Stimulated activated CD4-positive, alpha-beta T cell treated with anti-CD3 and anti-CD28 coated beads, Interleukin-12 subunit alpha, Interleukin-12 subunit beta, amount 100 ng/mL, for 24 hours (primary cell): ENCODE measurements at places on chromosomes 3 and 15.

DNA sequence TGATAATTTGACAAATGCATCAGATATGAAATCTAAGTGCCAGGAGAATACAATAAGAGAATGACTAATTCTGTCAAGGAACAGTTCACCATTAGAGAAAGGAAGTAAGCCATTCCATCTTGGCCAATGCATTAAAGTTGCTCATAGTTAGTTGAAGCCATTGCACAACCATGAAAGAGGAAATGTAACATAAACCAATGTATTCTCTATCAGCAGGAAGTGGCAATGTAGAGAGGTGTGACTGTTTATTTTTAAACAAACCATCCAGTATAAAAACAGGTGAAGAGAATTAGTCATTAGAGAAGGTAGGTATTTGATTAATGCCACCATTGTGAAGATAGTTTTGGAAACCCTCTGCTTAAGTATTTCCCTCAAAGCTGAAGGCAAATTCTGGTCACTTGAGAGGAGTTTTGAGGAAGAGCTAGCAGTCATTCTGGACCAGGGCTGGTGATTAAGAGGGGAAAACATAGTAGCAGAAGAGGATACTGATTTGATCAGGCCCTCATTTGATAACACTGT is 10.7 kb upstream of the ANXA2 start:
- no peak for DNase-seq

- DNase-seq, result no peak
These were observed 10.4 kb downstream of the ATP2B2 start for GRCh38 chr3:10495003-10495402.

- DNase-seq, result peak; percentile 25
These were observed at the start of gene CCR2 for GRCh38 chr3:46353647-46354410. TSS of gene CCR2 (plus strand) at chr3:46354111. CDS start at chr3:46357528, 3,417 bp downstream.

DNA sequence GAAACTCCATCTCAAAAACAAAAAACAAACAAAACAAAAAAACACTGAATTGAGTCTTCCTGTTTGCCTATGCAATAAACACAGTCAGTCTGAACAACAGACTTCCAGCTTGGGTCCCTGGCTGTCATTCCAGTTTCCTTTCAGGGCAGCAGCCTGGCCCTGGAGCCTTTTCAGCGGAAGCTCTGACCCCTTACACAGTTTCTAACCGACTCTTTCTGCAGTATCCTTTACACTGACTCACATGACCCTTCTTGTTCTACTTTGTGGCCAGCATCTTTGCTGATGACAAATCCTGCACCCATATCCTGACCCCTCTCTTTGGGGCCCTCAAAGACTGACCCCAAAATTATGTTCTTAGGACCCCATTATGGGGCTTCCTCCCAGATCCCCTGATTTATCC is 38.3 kb upstream of the INO80 start:
- DNase-seq, result no peak

GRCh38 chr15:64247535-64247905 is 84.7 kb upstream of the PPIB start:
- no peak for DNase-seq

GRCh38 chr15:38535491-38536200 is 29.0 kb downstream of the RASGRP1 start:
- DNase-seq, result no peak

DNA sequence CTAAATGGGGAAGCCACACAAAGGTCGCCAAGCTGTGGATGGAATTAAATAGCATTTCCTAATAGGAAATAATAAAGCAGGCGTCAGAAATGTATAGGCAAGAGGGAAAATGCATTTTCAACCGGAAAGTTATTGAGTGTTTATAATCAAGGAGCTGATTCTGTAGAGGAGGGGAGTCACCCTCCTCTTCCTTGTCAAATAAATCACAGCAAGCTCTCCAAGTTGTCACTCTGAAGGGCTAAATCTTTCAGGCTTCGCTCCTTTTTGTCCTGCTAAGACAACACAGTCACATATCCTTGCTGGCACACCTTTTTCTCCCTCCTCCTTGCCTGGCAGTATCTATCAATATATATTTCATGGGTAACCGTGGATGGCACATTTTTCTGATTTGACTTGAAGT is 338.4 kb downstream of the SATB1 start:
- DNase-seq, result no peak

- peak; percentile 35 for DNase-seq
These were observed 1.1 kb upstream of the EPHA6 start for GRCh38 chr3:96813134-96813819.

GRCh38 chr15:38038659-38039442 is 104.4 kb downstream of the TMCO5A start:
- DNase-seq, result no peak

DNA sequence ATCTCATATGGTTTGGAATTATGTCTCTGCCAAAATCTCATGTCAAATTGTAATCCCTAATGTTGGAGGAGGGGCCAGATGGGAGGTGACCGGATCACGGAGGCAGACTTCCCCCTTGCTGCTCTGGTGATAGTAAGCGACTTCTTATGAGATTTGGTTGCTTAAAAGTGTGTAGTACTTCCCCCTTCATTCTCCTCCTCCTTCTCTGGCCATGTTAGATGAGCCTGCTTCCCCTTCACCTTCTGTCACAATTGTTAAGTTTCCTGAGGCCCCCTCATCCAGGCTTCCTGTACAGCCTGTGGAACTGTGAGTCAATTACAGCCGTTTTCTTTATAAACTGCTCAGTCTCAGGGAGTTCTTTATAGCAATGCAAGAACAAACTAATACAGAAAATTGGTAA is 51.1 kb downstream of the NEDD4 start:
- no peak for DNase-seq

GRCh38 chr3:49803465-49804140 is 542 bp downstream of the INKA1 start:
- DNase-seq, result no peak

DNA sequence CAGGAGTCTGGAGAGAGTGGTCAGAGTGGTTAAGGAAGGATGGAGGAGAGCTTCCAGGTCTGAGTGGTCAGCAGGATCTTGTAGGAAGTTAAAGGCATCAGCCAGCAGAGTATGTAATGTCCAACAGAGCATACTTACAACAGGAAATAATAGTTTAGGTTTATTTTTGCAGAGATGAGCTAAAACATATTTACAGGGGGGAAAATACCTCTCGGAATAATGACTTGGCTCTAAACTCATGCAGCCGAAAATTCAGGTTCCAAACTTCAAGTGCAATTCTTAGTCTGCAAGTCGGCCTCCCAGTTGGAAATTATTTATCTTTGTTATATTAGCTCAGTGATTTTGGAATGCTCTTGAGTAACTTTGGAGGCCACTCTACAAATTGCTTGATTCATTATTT is 385.0 kb upstream of the C2CD4B start:
- no peak for DNase-seq

DNA sequence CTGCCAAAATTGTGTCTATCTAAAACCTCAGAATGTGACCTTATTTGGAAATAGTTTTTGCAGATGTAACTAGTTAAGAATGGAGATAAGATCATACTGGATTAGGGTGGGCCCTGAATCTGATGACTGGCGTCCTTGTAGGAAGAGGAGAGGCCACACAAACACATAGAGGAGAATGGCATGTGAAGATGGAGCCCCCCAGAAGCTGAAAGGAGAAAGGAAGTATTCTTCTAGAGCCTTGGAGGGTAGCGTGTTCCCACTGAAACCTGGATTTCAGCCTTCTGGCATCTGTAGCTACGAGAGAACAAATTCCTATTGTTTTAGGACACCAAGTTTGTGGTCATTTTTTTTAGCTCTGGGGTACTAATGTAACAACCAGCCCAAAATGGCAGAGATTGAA is 423.0 kb upstream of the TPM1 start:
- DNase-seq, result no peak

- no peak for DNase-seq
These were observed 330.4 kb downstream of the FOXP1 start for GRCh38 chr3:71253169-71253568.

DNA sequence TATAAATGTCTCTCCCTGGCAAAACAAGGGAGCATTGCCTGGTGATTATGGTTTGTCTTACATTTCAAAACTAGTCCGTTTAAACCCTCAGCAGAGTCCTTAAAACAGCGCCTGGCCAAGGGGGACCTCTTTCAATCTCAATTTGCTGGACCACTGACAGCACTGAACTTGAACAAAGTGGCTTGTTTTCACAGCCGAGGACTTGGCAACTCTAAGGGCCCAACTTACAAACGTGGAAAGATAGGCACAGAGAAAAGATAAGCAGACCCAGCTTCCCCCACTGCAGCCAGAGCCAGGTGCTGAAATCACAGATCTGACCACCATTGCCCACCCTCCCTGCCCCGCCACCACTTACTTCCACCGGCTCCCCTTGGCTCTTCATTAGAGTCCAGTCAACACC is 336.4 kb upstream of the ICE2 start:
- DNase-seq, result no peak

GRCh38 chr3:8606701-8607231 is 37.8 kb downstream of the SSUH2 start:
- no peak for DNase-seq

DNA sequence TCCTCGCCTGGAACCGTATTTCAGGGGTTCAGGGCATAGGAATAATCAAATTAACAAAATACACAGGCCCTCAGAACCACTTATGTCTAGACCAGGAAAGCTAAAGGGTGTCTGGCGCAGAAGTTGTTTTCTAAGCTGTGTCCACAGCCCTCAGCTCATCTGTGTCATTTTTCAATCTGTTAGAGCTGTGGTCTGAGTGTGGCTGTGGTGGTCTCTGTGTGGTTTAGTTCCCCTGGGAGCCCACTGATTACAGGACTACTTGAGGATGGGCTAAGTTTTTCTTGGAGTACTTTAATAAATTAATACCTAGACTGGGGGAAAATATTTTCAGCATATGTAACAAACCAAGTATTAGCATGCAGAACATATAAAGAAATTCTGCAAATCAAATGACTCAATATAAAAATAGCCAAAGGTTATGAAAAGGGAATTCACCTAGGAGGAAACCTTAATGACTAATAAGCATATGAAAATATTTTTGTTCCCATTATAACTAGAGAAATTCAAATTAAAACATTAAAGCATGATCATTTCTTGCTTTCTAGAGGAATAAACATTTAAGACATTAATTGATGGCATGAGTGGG is 186.3 kb downstream of the SATB1 start:
- DNase-seq, result no peak

DNA sequence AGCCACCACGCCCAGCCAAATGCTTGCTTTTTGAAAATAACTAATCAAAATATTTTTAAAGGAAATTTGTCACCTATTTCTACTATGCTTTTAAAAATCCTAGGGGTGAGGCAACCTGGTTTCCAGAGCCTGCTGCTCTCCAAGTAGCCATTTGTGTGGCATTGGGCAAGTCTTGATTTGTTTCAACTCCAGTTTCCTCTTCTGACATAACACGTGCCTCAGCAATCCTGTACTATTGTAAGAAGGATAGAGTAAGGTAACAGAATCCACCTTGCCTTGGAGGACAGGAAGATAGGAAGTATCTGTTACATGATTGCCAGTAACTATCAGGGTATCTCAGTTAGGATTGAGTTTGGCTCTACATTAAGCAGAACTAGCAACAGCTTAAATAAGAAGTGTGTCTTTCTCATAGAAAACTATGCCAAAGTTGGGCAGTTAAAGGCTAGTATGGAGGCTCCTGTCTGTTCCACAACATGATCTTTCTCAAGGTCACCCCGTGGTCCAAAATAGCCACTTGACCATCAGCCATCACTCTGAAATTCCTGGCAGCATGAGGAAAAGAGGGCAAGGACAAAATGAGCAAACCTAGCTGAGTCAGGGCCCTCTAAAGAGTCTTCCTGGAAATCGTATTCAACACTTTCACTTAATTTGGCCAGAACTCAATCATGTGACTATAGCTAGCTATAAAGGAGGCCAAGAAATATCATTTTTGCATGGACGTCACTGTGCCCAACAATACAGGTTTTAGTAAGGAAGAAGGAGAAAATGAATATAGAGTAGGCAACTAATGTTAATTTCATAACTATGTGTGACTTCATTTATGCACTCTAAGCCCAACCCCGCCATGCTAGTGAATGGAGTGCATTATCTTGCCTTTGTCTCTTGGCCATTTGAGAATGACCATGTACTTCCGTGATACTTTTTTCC is 66.1 kb downstream of the HMG20A start:
- no peak for DNase-seq

DNA sequence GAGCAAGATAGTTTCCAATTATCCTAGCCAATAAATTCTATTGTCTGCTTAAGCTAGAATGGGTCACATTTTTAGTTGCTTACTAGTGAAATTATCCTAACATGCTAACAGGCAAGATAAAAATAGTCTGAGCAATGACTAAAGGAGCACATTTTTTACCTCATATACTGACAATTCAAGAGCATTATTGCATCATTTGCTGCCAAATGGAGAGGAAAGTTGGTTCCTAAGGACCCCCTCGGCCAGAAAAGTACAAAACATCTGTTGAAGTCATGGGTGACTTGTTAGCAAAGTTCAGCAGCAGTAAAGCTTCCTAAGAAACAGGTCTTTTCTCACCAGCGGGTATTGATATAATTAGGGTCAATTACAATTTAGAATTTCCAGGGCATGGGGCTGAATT is 1001.0 kb downstream of the FHIT start:
- DNase-seq, result no peak

GRCh38 chr3:167843481-167843880 is 108.0 kb downstream of the SERPINI1 start:
- no peak for DNase-seq
